ENCODE measurements at places on chromosomes 12 and 14. TPM values are rescaled to one million over a fixed set of nuclear protein-coding genes. Genes with fewer than 3 reads are reported as not detected.

DNA sequence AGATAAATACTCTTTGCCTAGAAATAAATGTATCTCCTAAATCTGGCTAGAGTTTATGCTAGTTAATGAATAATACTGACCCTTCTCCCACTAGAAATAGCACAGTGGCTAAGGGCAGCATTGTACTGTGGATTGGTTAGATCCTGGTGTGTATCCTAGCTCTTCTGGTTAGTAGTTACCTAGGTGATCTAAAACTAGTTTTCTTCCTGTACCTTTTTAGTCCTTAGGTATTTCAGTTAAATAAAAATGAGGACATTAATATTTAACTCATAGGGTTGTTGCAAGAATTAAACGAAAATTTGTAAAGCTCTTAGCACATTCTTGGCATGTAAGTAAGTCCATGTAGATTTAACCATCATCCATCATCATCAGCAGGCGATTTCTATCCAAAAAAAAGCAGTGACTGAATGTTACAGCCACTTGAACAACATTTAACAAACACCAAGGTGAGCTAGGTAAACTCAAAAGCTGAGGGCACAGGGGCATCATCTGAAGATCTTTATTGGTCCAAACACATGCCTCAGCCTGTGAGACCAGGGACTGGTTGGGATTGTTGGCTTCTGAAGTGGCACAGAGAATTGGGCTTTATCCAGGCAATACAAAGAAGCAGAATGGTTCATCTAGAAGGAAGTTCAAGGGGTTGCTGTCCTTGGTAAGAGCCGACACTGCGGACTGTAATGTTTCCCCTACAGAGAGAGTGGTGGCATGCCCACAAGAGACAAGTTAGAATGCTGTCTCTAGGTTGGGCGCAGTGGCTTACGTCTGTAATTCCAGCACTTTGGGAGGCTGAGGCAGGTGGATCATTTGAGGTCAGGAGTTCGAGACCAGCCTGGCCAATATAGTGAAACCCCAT is 100.8 kb downstream of the GAS2L3 start:
- H3K36me3 ChIP-seq: no peaks in the 10 kb centered on the region
- no peak overlapping the region for H3K27ac ChIP-seq
- no peak overlapping the region for H3K4me3 ChIP-seq
- H3K27me3 ChIP-seq: no peaks in the 10 kb centered on the region

The CHFR gene
- total RNA-seq: 57.7 TPM

The SDR9C7 gene
- total RNA-seq: not detected

The DCAF5 gene
- total RNA-seq: 32.9 TPM

The LRRIQ1 gene
- 0.07 TPM for total RNA-seq

The CLEC4C gene
- not detected for total RNA-seq
